Hematopoietic multipotent progenitor cell treated with erythropoietin and hydrocortisone succinate and interleukin-3 and kit ligand, for 6 days (in vitro differentiated cells): ENCODE measurements at places on chromosomes 7 and 10.

- no peak for DNase-seq
Measured at GRCh38 chr7:138167869-138168296, 91.6 kb downstream of the AKR1D1 start.

GRCh38 chr7:123401295-123401694 lies 133.1 kb downstream of the IQUB start:
- DNase-seq, result no peak

GRCh38 chr7:31023877-31024276 lies 28.2 kb upstream of the ADCYAP1R1 start:
- no peak for DNase-seq

- no peak for DNase-seq
Measured at GRCh38 chr7:97272237-97272975, 154.9 kb downstream of the SDHAF3 start.

- DNase-seq, result no peak
Measured at GRCh38 chr10:12807096-12807755, 194.3 kb downstream of the CCDC3 start.

DNA sequence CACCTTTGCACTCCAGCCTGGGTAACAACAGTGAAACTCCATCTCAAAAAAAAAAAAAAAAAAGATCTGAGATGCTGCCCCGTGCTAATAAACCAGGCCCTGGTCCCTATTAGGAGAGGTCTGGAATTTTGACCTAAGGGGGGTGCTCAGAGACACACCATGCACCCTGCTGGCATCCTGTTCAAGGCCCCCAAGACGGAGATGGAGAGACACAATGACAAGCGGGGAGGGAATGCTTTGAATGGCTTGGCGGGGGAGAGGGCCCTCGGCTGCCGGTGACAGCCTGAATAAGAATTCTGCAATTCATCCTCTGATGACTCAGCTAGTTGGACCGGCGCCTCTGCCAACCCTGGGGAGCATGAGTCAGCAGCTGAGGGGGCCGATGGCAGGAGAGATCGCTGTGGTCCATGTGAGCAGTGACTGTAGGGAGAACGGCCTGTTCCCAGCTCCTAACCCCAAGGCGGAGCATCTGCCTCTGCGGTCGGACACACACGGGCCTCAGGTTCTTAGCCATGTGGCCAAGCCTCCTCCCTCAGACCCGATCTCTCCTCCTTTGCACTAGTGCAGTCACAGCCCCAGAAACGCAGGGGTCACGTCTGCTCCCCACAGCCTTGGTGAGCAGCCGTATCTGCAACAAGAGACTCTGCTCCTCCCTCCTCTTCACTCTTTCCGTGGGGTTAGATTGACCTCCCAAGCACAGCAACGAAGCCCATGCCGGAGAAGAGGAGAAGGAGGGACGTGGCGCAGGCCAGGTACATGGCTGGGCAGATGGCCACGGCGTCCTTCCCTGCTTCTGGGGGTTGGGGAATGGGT lies 14.9 kb downstream of the TRIM56 start:
- peak; percentile 98 for DNase-seq

DNA sequence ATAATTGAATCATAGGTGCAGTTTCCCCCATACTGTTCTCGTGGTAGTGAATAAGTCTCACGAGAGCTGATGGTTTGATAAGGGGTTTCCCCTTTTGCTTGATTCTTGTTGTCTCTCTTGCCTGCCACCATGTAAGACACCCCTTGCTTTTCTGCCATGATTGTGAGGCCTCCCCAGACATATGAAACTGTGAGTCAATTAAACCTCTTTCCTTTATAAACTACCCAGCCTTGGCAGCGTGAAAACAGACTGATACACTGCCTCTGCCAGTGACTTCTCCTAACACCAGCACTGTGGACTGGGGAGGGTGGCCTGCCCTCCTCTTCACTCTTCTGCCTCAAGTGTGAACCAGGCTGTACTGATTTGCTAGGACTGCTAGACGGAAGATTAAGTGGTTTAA lies 108.6 kb downstream of the RAB11FIP2 start:
- no peak for DNase-seq

DNA sequence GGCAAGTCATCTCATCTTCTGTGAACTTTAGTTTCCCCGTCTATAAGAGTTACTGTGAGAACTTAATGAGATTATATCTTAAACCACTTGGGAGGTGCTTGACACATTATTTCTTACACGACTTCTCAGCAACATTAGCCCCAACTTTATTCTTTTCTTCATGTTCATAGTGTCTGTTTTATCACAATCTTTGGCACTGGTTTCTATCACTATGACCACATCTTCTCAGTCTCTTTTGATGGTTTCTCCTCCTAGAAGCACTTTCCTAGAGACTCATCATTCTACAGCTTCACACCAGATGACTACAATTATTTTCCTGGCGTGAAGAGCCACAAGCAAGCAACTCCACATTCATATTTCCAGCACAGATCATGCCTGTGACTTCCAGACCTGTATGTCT lies 26.5 kb upstream of the BET1 start:
- no peak for DNase-seq

GRCh38 chr10:12938271-12938670 lies 63.2 kb downstream of the CCDC3 start:
- DNase-seq, result no peak

DNA sequence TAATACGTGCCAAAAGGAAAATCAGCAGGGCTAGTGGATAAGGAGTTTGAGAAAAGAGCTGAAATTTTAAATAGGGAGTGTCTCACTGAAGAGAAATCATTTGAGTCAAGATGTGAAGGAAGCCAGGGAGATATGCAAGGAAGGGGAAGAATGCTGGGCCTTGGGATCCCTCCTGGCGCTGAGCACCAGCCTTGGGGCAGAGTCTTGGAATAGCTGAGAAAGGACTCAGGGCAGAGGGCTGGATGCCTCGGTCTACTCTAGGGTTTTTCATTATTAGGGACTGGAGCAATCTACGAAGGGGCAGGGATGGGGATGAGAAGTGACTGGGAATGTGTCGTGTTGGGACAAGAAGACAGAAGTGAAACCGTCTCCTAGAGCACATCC lies 484 bp downstream of the ZWINT start:
- DNase-seq, result peak; percentile 5

DNA sequence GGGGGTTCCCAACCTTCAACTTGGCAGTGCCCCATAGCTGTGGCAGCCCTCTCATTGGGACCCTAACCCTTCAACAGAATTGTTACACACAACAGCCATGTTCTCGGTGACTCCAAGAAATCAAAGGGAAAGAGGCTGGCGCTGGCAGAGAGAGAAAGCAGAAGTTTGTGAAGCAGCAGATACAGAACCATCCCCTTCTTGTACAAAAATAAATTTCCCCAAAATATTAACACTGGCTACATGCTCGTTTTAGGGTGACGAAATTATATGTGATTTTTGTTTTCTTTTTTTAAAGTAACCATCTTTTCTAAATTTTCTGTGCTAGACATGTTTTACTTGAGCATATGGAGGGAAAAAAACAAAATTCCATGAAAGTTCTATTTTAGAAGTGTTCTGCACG lies 45.2 kb upstream of the SAMD8 start:
- no peak for DNase-seq

GRCh38 chr10:123908379-123908778 lies 16.8 kb upstream of the CPXM2 start:
- no peak for DNase-seq

GRCh38 chr7:77699056-77699455 lies 2.8 kb downstream of the RSBN1L start:
- DNase-seq, result no peak

DNA sequence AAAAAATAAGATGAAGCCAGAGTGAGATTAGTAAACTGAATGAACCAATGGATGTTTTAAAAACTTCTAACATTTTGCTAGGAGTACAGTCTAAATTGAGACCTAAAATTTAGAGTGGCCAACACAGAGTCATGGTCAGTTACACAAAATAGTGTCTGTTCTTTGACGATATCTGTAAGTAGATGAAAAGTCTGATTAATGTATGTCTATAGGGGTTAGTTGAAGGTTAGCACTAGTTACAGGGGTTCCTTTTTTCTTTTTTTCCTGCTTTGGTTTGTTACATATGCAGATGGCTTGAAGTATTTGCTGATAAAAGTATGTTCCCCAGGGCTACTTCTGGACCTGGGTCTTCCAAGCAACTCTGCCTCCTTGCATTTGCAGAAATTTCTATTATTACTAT lies 90.1 kb upstream of the MTPN start:
- DNase-seq, result no peak

DNA sequence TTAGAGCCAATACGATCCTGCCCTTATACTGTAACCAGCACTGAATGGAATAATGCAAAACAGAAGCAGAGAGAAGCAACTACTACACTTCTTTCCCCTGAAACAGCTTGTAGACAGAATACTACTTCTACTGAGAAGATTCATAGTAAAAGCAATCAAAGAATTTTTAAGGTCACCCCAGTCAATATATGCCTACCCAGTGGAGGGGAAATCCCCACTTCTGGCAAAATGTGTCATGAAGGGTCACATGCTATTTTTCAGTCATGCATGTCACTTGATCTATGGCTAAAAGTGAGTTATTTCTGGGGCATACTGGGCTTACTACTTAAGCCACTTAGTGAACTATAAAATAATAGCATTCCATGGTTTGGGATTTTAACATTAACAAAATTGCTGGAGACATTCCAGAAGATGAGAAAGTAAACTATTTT lies 25.6 kb downstream of the IRF5 start:
- DNase-seq, result no peak

GRCh38 chr7:18450019-18450418 lies 45.5 kb upstream of the HDAC9 start:
- DNase-seq, result no peak

DNA sequence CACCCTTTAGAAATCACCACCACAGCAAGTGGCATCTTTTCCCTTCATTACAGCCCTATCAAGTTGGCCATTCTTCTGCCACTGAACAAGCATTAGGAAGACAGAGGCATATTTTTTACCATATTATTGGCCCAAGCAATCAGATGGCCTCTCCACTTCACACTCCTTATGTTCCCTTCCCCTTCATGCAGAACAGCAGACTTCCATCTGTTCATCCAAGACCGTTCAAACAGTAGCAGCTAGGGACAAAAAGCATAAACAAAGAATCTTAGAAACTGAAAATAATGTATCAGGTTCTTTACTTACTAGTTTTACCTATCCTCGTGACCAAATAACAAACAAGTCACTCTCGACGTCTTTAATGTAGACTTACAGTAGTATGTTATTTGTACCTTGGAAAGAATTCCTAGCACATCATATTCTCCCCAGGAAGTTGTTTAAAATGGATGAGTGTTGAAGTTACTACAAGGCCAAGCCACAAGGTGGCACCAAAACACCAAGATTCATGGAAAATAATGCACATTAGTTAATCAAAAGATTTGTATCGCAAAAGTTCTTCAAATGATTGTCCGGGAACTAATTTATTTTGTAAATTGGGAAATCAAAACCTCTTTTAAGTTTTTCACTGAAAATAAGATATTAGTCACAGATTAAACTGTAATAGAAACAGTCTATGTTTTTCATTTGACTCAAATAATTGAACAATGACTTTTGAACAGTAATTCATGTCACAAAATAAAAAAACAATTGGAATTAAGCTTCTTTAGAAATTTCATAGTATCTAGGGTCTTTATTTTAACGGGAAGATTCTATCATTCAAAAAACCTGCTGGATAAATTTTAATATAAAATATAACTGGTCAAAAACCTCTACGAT lies 112.1 kb downstream of the VPS41 start:
- DNase-seq, result peak; percentile 76

- no peak for DNase-seq
Measured at GRCh38 chr7:37248396-37248861, 200.2 kb downstream of the ELMO1 start.

DNA sequence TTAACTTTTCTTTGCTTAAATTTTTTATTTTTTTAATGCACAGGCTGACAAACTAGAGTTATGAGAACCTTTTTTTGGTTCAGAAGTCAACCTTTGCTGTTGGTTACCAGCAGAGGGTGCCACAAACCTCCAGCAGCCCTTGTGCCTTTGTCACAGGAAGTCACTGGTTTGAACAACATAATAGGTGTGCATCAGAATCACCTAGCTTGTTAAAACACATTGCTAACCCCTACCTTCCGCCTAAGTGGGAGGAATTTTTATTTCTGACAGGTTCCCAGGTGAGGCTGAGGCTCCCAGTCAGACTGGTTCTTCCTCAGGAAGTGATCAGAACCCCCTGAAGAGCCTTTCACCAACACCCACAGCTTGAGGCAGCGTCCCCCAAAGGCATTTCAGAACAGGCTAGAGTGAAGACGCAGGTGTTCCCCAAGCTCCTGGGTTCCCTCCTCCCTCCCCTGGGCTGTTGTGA lies 22.6 kb upstream of the VDAC2 start:
- peak; percentile 85 for DNase-seq

DNA sequence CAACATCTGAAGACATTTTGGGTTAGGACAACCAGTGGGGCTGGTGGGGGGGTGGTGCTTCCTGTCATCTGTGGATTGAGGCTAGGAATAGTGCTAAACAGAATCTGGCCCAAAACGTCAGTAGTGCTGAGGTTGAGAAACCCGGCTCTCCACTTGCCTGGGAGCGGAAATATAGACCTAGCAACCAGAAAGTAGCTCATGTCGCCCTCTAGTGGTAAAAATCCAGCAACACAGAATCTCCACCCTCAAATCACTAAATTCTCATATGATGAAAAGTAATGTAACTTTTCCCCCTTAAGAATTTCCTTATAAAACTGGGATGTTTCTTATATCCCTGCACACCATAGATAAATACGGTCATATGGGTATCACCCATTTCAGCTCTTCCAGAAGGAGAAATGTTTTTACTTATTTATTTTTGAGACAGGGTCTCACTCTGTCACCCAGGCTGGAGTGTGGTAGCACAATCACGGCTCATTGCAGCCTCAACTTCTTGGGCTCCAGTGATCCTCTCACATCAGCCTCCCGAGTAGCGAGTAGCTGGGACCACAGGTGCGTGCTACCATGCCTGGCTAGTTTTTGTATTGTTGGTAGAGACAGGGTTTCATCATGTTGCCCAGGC lies 34.4 kb downstream of the ZC3HAV1 start:
- peak; percentile 91 for DNase-seq
